ENCODE measurements at places on chromosomes 12 and 14. TPM values are rescaled to one million over a fixed set of nuclear protein-coding genes. Genes with fewer than 3 reads are reported as not detected.

CCDC38 gene
- 0.08 TPM for total RNA-seq

PPM1H gene
- total RNA-seq, result 7.1 TPM

AICDA gene
- total RNA-seq, result 0.05 TPM

SIX1 gene
- total RNA-seq, result 6.5 TPM

KCNK10 gene
- not detected for total RNA-seq

EML5 gene
- total RNA-seq, result 0.76 TPM

GSG1 gene
- total RNA-seq, result 0.35 TPM

KRT72 gene
- total RNA-seq, result not detected

CYP46A1 gene
- 0.09 TPM for total RNA-seq

GZMB gene
- not detected for total RNA-seq

STK38L gene
- 11.8 TPM for total RNA-seq

RPGRIP1 gene
- total RNA-seq, result 0.23 TPM

SLC6A15 gene
- total RNA-seq, result 3.0 TPM

LTB4R2 gene
- 2.2 TPM for total RNA-seq

RNF212B gene
- total RNA-seq, result not detected

PMEL gene
- total RNA-seq, result 0.77 TPM

CMTM5 gene
- total RNA-seq, result not detected

PTHLH gene
- total RNA-seq, result 29.3 TPM

OVCH1 gene
- not detected for total RNA-seq

COL2A1 gene
- 0.13 TPM for total RNA-seq

CBLN3 gene
- total RNA-seq, result 1.4 TPM

PHLDA1 gene
- 53.7 TPM for total RNA-seq

TRPV4 gene
- 0.08 TPM for total RNA-seq

CCND2 gene
- total RNA-seq, result not detected

FBXO33 gene
- total RNA-seq, result 9.3 TPM

RIC8B gene
- total RNA-seq, result 10.2 TPM

GPR135 gene
- total RNA-seq, result 1.2 TPM

RD3L gene
- total RNA-seq, result not detected

CLMN gene
- total RNA-seq, result 5.6 TPM

CCDC177 gene
- total RNA-seq, result 0.02 TPM

GALNT16 gene
- total RNA-seq, result 2.4 TPM

VRTN gene
- not detected for total RNA-seq

TMEM30B gene
- 0.27 TPM for total RNA-seq

TEX52 gene
- not detected for total RNA-seq

RHOJ gene
- not detected for total RNA-seq

SDSL gene
- 28.4 TPM for total RNA-seq

ANO4 gene
- total RNA-seq, result not detected

CACNA2D4 gene
- total RNA-seq, result not detected

CCDC197 gene
- not detected for total RNA-seq

Data from A549 treated with CORT108297 at 1 μM for 4 hours (cell line).